ENCODE measurements at places on chromosomes 3 and 15.

- DNase-seq, result peak; percentile 96
These were observed 30.2 kb upstream of the ZNF609 start for GRCh38 chr15:64430000-64430735.

- peak; percentile 39 for DNase-seq
These were observed 108.3 kb downstream of the P3H2 start for GRCh38 chr3:190012314-190012782.

- peak; percentile 31 for DNase-seq
These were observed 1.9 kb downstream of the KLF13 start for GRCh38 chr15:31328428-31328968.

DNA sequence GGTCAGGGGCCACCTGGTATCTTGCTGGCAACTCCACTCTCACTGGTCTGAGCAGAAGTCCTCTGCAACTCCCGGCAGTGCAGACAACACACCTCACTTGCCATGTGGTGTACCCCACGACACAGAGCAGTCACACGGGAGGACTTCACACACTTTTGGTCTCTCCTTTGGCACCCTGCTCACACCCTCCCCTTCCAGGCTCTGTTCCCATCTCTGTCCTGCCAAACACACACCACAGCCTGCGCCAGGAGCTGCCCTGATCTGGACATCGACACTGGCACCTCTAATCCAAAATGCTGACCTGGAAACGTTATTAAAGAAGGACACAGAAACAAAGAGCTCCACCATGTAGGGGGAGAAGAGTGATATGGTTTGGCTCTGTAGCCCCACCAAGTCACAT, 57.2 kb downstream of the SLC41A3 start:
- DNase-seq, result no peak

- DNase-seq, result no peak
These were observed 140.9 kb downstream of the KCNMB2 start for GRCh38 chr3:178676942-178677790.
